Stimulated activated naive B cell treated with anti-CD40 and anti-IgM and Interleukin-4, amounts not matched to agents 10 μg/mL and 1 μg/mL and 100 μg/mL, for 72 hours (primary cell): ENCODE measurements at places on chromosomes 6 and 20.

DNA sequence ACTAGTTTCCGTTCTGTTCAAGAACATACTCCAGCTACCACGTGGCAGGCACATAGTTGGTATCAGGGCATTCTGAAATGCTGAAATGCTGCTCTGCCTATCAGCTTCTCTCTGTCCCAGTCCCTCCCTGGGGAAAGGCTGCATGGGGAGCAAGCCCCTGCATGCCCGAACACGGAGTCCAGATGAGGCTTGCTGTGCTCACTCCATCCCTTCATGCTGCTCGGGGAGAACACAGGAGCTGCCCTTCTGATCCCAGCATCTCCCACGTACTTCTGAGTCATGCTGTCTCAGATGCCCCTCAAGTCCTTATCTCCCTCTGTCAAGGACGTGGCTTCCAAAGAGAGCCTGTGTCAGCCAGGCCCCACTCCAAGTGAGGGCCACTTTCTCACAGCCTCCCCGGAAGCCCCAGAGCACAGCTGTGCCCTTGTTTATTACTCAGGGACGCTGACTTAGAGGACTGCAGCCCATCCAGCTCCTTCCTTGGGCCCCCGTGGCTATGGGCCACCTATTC lies 29.4 kb downstream of the THBS2 start:
- DNase-seq = no peak

GRCh38 chr6:87661016-87661415 lies 41.0 kb downstream of the AKIRIN2 start:
- no peak for DNase-seq

GRCh38 chr6:157631412-157631811 lies 191.6 kb upstream of the SNX9 start:
- DNase-seq = no peak

DNA sequence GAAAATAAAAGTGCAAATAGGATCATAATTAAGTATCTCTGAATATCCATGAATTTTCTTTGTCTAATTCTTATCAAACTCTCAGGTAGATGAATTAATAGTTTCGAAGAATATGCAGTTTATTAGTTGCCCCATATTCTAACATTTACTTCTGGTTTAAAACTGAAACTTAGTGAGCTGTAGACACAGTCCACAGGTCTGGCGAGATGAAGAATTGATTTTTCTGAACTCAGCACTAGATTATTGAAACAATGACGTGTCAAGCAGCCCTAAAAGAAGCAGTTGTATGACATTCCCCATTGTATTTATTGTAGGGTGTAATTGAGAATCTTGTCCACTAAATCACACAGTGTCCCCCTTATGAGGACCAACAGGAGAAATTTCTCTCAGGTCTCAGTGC lies 407.1 kb downstream of the GRIK2 start:
- no peak for DNase-seq

DNA sequence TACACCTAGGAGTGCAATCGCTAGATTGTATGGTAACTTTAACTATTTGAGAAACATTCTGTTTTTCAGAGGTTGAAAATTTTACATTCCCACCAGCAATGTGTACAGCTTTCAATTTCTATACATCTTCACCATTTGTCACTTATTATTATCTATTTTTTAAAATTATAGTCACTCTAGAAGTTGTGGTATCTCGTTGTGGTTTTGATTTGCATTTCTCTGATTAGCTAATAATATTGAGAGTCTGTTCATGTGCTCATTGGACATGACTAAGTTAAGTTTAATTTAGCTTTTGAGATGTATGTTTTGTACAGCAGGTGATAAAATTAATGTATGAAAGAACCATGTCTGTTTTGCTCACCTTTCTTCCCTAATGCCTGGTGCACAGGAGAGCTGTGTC lies 34.8 kb upstream of the PLCB1 start:
- DNase-seq = no peak
